ENCODE measurements at places on chromosomes 3 and 15.

DNA sequence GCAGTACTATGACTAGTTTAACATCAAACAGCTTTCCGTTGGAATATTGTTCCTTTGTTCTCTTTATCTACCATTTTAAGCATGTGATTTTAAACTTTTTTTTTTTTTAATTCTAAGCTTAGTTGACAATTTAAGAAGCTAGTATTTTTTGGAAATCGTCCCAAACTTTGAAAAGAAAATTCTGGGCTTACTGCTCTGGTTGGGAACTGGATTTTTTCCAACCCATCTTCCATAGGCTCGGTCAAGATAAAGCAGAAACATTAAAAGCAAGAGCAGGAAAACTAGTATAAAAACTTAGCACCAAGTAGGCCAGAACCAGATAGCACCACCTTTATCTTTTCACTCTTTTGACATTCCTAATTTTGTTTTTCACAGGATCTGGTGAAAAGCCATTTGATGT, 49.9 kb downstream of the TSC22D2 start:
- no peak for DNase-seq

DNA sequence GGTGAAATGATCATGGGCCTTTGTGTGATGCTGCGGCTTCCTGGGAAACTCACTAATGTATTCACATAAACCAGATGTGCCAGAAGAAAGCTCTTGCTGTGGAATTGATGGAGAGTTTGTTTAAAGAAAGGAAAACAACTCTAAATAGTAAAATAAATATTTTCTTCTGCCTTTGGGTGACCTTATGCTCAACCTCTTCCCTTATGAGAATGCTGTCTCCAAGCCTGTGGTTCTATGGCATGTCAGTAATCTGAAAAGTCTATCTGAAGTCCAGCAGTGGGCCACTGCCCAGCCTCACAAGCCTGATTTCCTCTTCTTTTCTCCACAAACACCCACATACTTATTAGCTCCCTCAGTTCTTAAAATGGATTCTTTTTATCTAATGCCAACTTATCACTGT, 49.9 kb upstream of the PHLDB2 start:
- peak; percentile 90 for DNase-seq

DNA sequence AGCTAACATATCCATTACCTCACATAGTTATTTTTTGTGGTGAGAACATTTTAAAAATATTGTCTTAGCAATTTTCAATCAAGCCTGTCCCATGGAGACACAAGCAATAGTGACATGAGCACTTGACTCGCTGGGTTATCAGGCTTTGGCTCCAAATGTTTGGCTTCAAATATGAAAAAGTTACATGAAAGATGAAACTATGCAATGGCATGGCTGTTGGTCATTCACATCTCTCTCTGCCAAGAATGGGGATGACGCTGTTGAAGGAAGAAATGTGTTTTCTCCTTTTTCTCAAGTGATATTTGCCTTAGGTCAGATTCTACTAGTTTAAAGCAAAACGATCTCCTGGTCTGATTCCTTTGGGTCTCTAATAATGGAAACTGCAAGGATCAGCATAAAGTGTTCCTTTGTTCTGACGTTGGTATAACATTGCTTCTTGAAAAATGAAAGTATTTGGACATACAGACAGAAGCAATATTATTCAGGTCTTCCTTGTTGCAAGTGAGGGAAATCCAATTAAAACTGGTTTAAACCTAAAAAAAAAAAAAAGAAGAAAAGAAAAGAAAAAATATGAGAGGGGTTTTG, 71.2 kb downstream of the SSUH2 start:
- no peak for DNase-seq

GRCh38 chr15:69849232-69849610, 248.5 kb downstream of the TLE3 start:
- peak; percentile 83 for DNase-seq

DNA sequence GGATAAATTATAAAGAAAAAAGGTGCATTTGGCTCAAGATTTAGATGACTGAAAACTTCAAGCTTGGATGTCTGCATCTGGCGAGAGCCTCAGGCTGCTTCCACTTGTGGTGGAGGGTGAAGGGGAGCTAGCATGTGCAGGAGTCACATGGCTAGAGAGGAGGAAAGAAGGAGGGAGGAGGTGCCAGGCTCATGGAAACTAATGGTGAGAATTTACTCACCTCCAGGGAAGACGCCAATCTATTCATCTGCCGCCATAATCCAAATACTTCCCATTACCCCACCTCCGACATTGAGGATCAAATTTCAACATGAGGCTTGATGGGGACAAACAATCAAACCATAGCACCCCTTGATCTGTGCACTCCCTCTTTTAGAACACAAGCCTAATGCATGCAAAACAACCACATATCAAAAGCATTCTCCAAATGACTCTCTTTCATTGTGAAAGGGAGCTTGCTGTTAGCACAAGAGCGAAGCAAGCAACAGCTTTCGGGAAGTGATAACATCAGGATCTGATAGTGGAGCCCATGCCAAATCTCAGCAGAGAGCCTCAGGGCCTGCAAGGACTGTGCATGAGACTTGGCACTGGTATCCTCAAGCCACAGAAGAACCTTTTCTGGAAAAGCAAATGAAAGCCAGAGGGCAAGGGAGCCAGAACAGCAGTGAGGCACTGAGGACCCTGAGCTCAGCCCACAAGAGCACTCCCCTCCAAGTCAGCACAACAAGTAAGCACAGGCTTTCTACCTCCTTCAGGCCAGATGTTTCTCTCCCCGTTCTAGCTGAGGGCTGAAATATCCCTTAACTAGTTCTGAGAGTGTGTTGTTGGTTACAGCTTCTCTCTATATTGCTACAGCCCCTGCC, 50.2 kb upstream of the THBS1 start:
- DNase-seq: peak; percentile 25

DNA sequence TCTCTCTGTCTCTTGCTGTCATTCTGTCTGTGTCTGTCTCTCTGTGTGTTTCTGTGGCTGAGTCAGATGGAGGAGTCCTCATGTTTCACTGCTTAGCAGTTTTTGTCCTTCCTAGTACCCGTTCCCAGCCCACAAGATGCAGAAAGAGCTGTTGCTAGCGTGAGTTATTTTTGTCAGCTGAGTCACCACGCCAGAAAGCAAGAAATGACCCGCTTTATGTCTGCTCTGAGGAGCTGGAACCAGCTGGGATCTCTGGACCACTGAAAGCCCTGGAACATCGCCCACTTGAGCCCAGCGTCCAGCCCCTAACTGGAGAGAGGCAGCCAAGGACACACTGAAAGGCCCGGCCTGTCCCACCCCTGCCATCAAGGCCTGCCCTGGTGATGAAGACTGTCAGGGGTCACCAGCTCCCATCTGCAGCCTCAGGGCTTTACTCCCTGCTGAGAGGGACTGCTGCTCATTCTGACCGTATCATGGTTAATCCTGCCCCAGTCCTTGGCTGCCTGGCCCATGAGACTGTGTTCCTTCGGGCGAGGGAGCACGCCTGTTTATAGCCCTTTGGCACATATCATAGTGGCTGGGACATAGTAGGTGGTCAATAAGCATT, 101.7 kb upstream of the TPM1 start:
- DNase-seq: peak; percentile 86

DNA sequence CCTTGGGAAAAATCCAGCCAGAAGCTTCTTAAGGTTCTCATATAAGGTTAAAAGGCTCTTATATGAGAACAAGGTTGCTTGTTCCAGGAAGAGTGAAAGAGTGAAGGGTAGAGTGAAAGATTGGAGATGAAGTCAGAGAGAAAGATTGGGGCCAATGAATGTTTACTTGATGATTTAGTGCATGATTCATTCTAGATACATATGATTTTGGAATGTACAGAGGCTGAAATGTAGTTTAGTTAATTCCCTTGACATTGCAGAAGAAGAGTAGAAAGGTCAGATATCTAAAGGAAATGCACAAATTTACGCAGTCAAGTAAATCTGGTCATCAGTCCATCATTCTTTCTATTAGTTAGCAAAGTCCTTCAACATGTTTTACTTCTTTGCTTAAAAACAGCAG, 619.8 kb upstream of the ZNF717 start:
- DNase-seq: peak; percentile 46

DNA sequence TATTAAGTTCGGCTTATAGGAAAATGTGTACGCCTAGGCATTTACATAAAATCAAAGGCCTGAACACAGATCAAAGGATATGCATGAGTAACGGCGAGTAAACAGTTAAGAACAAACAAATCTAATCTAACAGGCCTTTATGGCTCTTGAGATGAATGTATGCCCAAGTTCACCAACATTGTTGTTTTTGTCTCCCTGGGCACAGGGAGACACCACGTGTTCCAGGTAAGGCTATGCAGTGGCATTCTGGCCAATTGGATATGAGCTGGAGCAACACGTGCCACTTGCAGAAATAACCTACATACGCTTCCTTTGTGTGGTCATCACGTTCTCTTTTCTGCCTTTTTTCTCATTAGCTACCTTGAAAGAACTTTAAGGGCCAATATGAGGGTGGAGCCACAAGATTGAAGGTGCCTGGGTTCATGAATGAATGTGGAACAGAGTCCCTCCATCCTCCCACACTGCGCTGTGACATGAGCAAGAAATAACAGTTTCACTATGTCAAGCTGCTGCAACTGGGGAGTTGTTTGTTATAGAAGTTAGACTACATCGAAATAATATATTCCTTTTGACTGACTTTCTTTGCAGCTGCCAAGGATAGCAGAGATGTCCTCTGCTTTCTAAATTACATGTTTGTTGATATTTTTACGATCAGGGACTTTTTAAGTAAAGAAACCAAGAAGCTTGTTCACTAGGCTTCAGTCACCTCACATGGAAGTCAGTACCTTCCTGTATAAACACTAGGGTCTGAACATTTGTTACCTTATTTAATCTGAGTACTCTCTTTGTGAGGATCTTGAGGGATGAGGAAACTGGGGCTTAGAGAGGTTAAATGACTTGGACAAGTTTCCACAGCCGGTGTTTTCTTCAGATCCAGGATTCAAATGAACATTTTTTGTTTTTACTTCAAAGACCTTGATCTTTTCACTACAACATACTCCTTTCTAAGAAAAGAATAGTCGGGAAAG, 427.5 kb upstream of the TBL1XR1 start:
- no peak for DNase-seq

GRCh38 chr15:77532846-77533245, 99.9 kb downstream of the LINGO1 start:
- no peak for DNase-seq

DNA sequence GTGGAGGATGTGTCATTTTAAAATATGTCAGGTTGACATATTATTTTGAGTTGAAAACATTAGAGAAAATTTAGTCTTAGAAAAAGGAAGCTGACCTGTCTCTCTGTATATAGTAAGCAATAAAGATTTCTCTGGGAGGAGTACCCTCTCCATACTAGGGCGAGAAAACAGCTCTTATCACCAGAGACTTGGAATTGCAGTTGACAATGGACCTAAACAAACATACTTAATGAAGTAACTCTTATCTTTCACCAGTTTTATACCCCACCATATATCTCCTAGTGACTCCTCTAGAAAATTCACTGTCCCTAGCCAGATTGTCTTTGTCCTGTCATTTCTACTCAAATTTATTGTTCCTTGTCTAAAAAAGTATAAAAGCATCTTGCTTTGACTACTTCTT, 7.2 kb upstream of the GATM start:
- DNase-seq: no peak

GRCh38 chr3:11197484-11197883, 43.2 kb downstream of the HRH1 start:
- DNase-seq: no peak

- DNase-seq: no peak
Measured at GRCh38 chr3:168812234-168812633, 716.5 kb upstream of the GOLIM4 start.

- no peak for DNase-seq
Measured at GRCh38 chr3:187832202-187832601, 86.9 kb upstream of the BCL6 start.

GRCh38 chr15:40925863-40926658, 3.1 kb upstream of the DLL4 start:
- no peak for DNase-seq

DNA sequence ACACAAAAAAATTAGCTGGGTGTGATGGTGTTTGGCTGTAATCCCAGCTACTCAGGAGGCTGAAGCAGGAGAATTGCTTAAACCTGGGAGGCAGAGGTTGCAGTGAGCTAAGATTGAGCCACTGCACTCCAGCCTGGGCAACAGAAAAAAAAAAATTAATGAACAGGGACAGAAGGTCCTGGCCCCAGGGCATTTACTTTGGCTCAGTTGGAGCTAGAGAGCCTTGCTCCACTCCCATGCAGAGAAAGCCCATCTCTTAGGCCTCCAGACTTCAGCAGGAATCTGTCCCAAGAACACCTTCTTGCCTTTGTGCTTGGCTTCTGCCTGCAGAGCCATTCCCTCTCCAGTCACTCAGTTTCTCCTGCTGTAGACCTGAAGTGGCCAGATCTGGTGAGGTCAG, 8.7 kb downstream of the KLHDC8B start:
- no peak for DNase-seq

- DNase-seq: no peak
Measured at GRCh38 chr3:140695361-140696061, 17.6 kb downstream of the TRIM42 start.

- DNase-seq: no peak
Measured at GRCh38 chr3:33030802-33031201, 66.1 kb downstream of the GLB1 start.

DNA sequence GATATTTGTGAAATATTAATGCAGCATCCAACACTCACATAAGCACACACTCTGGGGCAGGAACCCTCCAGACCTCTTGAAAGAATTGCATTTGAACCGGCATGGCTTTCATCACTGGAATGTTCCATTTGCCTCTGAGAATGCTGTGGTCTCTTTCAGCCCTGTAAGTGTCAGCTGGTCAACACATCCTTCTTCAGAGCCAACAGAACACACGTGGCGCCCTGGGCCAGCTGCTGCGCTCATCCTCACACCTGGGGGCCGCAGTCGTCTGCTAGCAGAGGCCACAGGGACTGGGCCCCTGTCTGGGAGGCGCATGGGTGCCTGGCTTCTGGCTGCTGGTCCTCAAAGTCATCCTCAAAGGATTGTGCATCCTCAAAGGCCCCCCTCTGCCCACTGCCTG, 71.4 kb upstream of the HERC1 start:
- peak; percentile 33 for DNase-seq

- no peak for DNase-seq
Measured at GRCh38 chr3:150508401-150508800, 37.9 kb downstream of the SERP1 start.

- DNase-seq: no peak
Measured at GRCh38 chr3:100141586-100141985, 27.3 kb upstream of the FILIP1L start.

DNA sequence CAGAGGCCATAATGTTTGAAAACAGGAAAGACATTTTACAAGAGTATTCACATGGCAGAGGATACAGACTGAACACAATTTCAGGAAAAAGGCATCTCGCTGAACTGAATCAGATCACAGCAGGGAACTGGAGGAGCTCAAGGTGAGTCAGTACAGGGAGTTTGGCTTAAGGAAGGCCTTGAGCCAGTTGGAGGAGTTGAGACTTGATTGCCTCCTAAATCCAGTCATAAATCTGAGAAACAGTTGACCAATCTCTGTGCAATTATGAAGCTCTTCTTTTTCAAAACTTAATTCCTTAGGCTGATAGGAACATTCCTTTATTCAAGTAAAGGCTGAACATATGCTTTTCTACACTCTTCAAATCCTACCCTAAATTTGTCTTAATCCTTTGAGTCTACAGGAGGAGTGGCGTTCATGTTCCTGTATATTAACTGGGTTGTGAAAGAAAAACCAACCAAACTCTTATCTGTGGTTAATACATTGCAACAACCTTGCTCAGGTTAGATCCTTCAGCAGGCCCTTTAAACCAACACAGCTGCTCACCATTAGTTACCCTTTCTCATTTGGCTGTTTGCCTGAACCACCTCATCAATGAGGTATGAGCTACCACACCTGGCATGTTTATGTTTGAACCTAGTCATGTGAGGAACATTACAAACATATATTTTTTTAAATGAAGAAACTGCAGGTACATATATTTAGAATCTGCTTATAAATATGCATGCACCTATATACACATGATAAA, 404.1 kb upstream of the ATP11B start:
- DNase-seq: no peak

Data from amniotic epithelial cell (primary cell).